ENCODE measurements at places on chromosomes 3 and 15.

DNA sequence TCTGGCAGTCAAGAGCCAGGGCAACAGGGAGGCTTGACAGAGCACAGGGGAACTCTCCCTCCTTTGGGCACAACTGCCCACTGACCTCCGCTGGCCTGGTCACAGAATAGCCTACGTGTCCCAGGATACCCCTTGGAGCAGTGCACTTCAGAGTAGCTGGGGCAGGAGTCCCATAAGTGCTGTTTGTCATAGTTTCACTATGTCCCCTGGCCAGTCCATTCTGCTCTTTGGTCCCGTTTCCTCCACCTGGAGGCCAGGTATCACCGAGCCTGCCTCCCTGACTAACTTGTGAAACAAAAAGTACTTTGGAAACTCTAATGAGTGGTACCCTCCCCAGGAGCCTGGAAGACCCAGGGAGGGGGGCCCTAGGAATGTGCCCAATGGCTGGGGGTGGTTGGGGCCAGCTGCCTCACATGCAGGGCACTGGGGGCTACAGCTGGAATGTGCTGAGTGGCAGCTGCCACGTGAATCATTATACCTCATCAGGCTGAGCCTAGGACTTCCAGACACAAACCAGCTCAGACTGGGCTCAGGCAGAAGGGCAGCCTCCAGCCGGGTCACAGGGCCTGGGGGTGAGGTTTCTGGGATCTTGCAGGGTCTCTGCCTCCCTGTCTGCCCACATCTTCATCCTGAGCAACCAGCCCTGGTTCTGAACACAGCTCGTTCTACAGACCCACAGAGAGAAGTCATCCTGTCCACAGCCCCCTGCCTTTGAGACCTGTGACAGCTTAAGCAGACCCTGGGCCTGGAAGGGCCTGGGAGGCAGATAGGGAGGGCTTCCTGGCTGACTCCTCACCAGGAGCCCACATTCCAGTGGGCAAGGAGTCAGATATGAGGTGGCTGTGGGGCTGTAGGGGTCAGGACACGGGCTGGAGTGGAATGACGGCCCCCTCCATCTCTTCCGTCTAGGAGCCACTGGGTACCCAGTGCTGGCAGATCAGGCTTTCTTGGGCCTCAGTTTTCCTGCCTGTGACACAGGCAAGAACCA, 914 bp upstream of the PTH1R start:
- DNase-seq = peak; percentile 15

GRCh38 chr3:63192248-63192647, 85.9 kb upstream of the SYNPR start:
- no peak for DNase-seq

DNA sequence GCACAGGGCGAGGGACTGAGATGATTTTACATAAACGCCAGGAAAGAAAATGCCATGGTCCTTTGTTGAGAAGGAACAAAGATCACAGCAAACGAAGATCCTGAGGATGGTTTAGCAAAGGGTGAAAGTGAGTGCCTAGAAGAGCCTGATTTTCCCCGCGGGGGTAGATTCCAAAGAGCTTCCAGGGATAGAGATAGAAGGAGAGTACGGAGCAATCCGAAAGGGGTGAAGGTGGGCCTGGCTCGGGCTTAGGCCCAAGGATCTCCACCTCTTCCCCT, 977 bp downstream of the CDC25A start:
- no peak for DNase-seq

DNA sequence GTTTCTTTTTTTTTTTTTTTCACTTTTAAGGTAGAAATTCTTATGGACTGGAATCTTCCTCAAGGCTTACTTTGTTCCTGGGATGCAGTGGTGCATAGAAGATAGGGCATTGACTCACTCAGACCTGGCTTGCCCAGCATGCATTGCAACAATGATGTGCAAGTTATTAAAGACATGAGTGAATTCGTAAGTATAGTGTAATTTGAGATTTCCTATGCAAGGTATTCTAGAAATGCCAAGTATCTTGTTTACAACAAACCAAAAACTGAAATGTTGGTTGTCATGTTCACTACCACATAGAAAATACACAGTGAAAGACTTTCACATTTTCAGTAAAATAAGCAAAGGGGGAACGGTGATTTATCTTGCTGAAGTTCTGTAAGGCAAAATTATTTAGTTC, 56.5 kb upstream of the FNDC3B start:
- peak; percentile 54 for DNase-seq

GRCh38 chr3:30996467-30996866, 102.0 kb upstream of the GADL1 start:
- DNase-seq = no peak

- DNase-seq = peak; percentile 77
These were observed 37.0 kb downstream of the CDC25A start for GRCh38 chr3:48151058-48151806.

- DNase-seq = no peak
These were observed 25.3 kb downstream of the LPP start for GRCh38 chr3:188179006-188179966.

DNA sequence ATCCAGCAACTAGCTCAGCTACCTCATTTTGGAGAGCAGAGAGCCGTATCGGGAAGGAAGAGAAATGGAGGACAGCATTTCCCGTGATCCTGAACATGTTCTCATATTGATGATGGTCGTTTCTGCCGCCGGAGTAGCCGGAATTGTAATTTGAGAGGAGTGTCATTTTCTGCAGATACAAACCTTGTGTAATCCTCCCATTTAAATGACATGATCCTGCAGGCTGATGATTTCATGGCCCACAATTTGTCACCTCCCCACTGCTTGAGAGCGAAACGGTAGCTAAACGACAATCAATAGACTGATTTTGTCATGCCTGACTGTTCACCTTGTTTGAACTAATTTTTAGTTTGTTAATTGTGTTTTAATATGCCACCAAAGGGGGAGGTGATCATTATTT, 126.5 kb upstream of the CNTN6 start:
- DNase-seq = no peak
